Stimulated activated CD4-positive, alpha-beta T cell treated with anti-CD3 and anti-CD28 coated beads, Interleukin-1b, Interleukin-23, amount 100 ng/mL, for 1 hour (primary cell): ENCODE measurements at places on chromosomes 4 and X.
A peak's percentile ranks its signal among the peaks of the same experiment; 100 is the strongest.

DNA sequence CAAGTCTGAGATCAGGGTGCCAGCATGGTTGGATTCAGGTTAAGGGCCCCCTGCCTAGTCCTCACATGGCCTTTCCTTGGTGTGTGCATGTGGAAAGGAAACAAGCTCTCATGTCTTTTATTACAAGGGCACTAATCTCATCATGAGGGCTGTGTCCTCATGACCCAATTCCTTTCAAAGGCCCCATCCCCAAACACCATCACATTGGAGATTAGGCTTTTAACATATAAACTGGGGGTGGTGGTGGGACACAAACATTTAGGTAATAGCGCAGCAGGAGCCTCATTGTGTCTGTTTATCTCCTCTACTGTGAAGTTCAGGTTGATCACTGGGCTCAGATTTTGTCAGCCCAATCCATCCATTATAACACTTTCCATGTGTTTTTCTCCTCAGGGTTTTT is 41.0 kb downstream of the BEX3 start:
- DNase-seq = no peak

DNA sequence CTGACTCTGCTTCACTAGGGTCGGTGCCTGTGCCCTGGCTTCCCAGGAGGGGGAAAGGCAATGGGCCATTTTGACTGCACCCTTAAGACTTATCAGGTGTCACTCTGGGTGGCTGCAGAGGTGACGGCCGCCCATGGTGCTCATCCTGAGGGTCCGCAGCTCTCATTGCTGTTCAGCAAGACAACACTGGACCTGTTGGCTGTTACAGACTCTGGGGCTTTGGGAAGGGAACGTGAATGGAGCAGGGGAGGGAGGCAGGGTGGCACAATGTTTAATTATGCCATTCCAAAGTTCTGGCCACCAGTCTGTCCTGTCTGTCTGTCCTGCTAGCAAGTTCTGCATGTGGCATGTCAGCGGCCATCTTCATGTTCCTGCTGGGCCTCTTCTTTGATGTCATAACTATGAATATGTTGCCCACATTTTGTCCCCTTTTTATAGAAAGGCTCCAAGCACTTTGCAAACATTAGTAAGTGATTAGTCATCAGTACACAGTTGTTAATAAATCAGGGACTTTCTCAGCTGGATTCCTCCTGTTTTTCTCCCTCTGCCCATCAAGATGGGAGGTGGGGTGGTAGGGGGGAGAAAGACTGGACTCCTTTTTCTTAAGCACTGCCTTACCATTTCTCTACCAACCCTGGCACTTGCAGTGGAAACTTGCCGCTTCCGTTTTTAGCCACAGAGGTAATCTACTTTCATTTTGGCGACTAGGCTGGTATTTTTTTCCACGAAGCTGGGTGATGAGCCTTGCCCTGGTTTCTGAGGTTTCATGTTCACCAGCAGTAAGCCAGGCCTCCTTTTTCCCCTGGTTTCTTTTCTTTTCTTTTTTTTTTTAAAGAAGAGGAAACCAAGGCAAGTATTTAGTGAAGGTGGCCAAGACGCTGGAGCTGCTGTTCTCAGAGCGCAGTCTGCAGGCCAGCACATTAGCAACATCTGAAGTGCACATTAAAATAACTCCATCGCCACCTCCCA is 88.6 kb upstream of the TRIM2 start:
- peak; percentile 52 for DNase-seq

GRCh38 chr4:102735582-102735981 is 25.2 kb downstream of the MANBA start:
- no peak for DNase-seq

GRCh38 chr4:119632216-119632615 is 3.6 kb upstream of the PDE5A start:
- no peak for DNase-seq

DNA sequence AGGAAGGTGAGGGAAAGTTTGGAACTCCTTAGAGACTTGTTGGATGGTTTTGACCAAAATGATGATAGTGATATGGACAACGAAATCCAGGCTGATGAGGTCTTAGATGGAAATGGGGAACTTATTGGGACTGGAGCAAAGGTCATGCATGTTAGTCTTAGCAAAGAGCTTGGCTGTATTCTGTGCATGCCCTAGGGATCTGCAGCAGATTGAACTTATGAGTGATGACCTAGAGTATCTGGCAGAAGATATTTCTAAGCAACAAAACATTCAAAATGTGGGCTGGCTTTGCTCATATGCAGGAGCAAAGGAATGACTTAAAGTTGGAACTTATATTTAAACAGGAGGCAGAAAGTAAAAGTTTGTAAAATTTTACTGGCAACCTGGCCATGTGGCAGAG is 489.3 kb upstream of the DIPK2B start:
- no peak for DNase-seq

DNA sequence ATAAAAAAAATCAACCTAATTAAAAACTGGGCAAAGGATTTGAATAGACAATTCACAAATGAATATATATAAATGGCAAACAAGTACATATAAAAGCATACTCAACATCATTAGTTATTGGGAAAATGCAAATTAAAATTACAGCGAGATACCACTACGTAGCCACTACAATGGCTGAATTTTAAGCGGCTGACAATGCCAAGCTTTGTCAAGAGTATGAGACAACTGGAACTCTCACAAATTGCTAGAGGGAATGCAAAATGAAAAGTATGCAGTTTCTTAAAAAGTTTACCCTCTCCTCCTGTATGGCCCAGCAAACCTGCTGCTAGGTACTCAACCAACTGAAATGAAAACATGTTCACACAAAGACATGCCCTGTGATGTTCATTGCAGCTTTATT is 34.8 kb downstream of the ZFP42 start:
- no peak for DNase-seq

DNA sequence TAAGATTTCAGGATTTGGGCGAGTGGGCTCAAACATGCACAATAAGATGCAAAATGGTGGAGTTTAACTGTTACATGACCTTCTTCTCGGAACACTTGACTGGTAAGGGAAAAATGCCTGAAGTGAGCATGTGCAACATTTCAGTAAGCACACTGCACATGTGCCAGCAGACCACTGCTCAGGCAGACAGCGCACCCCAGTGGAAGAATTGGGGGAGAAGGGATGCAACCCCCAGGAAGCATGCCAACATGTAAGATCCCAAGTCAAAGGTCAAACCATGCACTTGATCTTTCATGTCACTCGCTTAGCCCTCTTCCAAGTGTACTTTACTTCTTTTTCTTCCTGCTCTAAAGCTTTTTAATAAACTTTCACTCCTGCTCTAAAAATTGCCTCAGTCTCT is 256.3 kb downstream of the CENPC start:
- no peak for DNase-seq

GRCh38 chr4:74018771-74019170 is 19.7 kb downstream of the CXCL3 start:
- no peak for DNase-seq

DNA sequence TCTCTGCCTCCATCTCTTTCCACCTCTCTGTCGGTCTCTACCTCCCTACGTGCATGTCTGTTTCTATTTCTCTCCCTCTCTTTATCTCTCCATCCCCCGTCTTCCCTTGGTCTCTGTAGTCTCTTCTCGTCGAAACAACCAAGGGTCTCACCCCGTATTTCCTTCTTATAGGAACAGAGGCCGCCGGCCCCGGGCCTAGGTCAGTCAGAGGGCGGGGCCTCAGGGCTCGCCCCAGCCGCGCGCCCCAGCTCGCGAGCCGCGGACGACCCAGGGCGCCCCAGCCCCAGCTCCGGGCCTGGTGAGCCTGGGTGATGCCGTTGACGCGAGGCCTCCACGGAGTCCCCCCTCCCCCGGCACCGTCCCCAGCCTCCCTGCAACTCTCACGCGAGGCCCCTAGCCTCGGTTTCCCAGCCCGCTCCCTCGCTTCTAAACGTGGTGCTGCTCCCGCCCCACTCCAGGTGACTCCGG is 6.6 kb downstream of the TIMM17B start:
- no peak for DNase-seq

DNA sequence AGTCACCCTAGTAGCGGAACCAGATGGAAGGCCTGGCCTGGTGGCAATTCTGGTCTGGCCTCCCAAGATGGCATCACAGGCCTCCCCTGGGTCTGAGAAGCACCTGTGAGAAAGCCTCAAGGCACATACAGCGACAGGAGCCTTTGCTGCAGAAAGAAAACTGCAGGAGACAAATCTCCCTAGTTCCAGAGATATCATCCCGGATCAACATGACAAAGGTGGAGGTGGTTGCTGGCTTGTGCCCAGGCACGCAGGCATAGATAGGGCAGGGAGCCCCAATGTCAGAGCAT is 93.6 kb downstream of the BCOR start:
- DNase-seq = no peak

DNA sequence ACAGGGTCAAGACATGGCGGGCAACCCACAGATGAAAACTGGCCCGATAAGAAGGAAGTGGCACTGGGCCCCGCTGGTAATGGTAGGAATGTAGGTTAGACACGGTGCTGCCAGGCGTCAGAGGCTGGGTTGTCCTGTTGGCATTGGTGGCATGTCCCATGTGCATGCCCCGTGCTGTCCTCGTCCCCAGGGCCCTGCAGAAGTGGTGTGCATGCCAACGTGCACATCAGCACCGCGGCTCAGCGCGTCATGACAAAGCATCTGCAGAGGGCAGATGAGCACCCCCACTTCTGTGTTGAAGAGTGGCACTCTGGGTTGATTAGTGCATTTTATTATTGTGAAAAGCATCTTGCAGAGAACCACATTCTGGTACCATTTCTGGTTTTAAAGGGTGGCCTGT is 35.6 kb downstream of the NELFA start:
- no peak for DNase-seq

GRCh38 chr4:168434993-168435392 is 45.3 kb downstream of the DDX60L start:
- no peak for DNase-seq

- no peak for DNase-seq
Observed at GRCh38 chrX:109872021-109872732, 130.7 kb upstream of the TMEM164 start.

DNA sequence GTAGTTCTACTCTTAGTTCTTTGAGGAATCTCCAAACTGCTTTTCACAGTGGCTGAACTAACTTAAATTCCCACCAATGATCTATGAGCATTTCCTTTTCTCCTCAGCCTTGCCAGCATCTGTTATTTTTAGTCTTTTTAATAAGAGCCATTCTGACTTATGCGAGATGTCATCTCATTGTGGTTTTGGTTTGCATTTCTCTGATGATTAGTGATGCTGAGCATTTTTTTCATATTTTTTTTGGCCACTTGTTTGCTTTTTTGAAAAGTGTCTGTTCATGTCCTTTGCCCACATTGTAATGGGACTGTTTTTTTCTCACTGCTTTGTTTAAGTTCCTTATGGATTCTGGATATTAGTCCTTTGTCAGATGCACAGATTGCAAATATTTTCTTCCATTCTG is 21.5 kb upstream of the PHKA1 start:
- no peak for DNase-seq

DNA sequence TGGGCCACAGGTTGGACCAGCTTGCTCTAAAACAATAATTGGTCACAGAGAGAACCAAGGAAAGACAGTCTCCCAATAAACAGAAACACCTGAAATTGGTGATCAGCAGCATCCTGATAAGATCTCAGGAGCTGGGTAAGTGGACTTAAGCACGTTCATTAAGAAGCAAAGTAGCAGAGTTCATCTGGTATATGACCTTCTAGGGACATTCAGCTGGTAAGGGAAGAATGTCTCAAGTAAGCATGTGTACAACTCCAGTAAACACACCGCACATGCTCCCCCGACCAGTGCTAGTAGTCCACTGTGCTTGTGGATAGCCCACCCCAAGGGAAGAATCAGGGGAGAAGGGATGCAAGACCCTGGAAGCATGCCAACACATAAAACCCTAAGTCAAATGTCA is 216.9 kb downstream of the EPHA5 start:
- no peak for DNase-seq

GRCh38 chr4:6925357-6925836 is 15.8 kb downstream of the TBC1D14 start:
- no peak for DNase-seq

DNA sequence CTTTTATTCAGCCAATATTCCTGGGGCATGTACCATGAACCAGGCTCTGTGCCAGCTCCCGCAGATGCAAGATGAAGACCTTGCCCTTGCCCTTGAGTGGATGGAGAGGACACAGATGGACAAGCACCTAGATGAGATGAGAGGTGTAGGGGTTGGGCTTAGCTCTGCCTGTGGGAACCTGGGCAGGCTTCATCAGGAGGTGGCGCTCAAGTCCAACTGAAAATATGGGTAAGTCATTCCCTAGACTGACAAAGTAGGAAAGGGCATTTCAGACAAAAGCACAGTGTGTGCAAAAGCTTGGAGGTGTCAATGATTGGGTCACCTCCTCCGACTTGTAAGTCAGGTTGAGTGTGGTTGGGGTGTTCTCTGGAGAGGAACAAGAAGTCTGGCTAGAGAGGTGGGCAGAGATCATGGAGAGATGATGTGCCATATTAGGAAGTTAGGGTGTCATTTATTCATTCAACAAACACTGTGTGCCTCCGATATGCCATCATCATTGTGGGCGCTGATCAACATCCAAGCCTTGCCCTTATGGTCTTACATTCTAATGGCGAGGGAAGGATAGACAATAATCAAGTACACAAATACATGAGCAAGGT is 64.6 kb downstream of the ANAPC4 start:
- no peak for DNase-seq

GRCh38 chr4:24574236-24574635 is 10.1 kb downstream of the DHX15 start:
- no peak for DNase-seq

DNA sequence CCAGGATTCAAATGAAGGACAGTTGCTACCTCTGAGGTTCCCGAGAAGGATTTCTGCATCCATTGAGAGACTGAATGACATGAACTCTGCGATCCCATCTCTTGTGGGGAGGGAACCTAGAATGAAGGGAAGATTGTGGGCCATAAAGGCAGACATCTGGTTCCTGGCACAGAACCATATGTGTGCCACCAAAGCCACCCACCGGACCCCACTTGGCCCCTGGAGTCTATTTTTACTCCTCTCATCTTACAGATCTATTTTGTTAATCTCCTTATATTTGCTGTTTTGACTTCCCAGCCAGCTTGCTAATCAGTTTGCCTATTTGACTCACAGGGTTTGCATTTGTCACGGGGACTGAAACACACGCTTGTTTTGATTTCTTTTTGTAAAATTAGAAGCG is 7.3 kb downstream of the SOD3 start:
- DNase-seq = no peak

DNA sequence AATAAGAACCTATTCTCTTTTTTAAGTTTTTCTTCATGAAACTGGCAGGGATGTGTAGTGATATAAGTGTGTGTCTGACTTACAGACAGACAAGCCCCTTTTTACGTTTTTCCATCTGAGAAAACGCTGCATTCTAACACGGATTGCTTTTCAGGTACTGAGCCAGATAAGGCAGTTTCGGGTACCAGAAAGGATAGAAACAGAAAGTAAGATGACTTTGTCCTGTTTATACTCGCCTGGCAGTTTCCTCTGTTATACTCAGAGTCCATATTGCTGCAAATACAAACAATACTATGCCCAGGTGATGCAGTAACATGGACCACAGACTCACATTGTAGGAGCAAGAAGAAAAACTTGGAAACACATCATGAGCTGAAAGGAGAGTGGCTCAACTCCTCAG is 2320.6 kb upstream of the AGA start:
- DNase-seq = no peak

- no peak for DNase-seq
Observed at GRCh38 chr4:158811216-158811540, 42.4 kb downstream of the FNIP2 start.
